ENCODE measurements at places on chromosomes 4 and X. TPM values are rescaled to one million over a fixed set of nuclear protein-coding genes. Genes with fewer than 3 reads are reported as not detected.

Gene GIMD1
- polyA plus RNA-seq, result not detected

Gene PGAM4
- 0.40 TPM for polyA plus RNA-seq

Gene CORIN
- polyA plus RNA-seq, result 31.1 TPM

Gene RIPPLY1
- polyA plus RNA-seq, result not detected

Gene FMR1
- 16.9 TPM for polyA plus RNA-seq

Gene NOX1
- polyA plus RNA-seq, result not detected

Gene IL2RG
- polyA plus RNA-seq, result not detected

Gene PABPC1L2A
- not detected for polyA plus RNA-seq

GRCh38 chr4:175374459-175374858, 437.6 kb downstream of the GPM6A start:
- no peak for DNase-seq

DNA sequence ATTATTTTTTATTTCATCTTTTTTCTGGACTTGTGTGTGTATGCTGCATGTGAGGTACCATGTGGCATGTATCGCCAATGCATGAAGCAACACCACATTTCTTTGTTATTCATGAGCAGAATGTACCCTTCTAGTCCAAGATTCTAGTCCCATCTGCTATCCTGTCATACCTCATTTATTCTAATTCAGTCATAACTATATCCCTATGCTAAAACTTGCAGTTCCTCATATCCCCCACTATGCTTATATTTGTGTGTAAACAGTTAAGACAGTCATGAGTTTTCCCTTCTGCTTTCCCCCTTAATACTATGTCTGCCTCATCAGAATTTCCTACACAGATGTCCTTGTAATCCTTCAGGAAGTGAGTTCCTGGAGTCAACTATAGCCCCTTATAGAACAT, 19.7 kb downstream of the OCRL start:
- DNase-seq, result no peak

DNA sequence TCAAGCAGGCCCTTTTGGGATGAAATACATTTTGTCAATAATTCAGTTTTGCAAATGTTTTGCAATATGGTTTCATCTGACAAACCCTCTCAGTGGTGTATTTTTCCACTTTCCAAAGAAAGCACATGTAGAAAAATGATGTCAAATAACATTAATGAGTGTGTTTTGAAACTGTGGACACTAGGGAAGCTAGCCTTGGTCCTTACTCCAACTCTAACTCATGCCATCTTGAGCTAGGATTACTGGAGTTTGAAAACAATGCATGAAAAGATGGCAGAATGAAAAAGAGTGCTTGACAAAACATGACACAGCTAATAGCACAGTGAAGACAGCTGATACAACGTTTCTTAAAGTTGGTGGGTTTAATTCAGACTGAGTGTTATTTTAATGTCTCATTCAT, 41.4 kb downstream of the HAND2 start:
- DNase-seq, result no peak

DNA sequence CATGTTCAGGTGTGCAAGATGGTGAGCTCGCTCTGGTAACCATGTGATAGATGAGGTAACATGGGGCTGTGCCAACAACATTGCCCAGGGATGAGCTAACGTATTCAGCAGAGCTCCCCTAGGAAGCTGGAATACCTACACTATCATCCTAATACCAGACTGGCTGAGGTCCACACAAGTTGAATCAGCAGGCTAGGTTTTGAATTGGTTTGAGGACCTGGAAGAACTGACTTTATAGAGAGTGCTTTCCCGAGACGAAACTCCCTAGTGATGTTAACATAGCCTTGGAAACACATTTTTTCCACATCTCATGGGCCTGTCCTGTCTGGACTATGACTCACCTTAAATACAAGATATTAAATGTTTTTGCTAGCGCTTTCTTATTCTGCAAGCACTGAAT, 56.7 kb downstream of the IGFBP7 start:
- DNase-seq, result no peak

DNA sequence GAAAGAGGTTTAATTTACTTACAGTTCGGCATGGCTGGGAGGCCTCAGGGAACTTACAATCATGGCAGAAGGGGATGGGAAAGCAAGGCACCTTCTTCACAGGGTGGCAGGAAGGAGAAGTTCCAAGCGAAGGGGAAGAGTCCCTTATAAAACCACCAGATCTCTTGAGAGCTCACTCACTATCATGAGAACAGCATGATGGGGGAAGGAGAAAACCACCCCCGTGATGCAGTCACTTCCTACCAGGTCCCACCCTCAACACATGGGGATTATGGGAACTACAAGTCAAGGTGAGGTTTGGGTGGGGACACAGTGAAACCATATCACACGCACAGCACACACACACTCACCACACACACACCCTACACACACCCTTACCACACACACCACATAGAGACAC, 104.3 kb downstream of the DCTD start:
- DNase-seq, result no peak

- no peak for DNase-seq
Observed at GRCh38 chr4:87911252-87911774, 64.2 kb upstream of the SPP1 start.

GRCh38 chr4:123990310-123990870, 593.8 kb downstream of the SPRY1 start:
- no peak for DNase-seq

GRCh38 chrX:20056704-20057103, 60.0 kb downstream of the MAP7D2 start:
- no peak for DNase-seq

DNA sequence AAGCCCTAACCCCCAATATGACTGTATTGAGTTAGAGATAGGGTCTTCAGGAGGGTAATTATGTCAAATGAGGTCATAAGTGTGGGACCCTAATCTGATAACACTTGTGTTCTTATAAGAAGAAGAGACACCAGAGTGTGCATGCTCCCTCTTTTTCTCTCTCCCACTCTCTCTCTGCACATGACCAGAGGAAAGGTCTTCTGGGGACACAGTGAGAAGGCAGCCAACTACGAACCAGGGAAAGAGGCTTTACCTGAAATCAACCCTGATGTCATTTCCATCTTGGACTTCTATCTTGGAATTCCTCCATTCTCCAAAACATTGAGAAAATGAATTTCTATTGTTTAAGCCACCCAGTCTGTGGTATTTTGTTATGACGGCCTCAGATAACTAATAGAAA, 97.2 kb upstream of the MAD2L1 start:
- no peak for DNase-seq

DNA sequence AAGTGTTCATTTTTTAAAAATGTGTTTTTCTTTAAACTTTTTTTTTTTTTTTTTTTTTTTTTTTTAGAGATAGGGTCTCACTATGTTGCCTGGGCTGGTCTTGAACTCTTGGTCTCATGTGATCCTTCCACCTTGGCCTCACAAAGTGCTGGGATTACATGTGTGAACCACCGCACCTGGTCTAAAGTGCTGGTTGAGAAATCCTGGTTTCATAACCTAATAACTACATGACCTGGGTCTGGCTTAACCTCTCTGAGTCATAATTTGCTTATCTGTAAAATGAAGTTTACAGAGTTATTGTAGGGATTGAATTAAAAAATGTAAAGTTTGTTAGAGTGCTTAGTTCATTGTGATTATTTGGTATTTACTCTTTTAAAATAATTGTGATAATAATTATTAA, 5.2 kb downstream of the HSD17B13 start:
- DNase-seq, result no peak

GRCh38 chrX:106726485-106727437, at the start of gene RNF128:
RNF128 (plus strand) TSS chrX:106726701; CDS start chrX:106726914, 213 bp downstream.
- DNase-seq, result no peak

- no peak for DNase-seq
Observed at GRCh38 chr4:105102016-105102415, 44.7 kb upstream of the TET2 start.

- peak; percentile 72 for DNase-seq
Observed at GRCh38 chr4:176443117-176443516, 123.4 kb downstream of the SPCS3 start.

- no peak for DNase-seq
Observed at GRCh38 chr4:86294883-86295282, 65.0 kb downstream of the MAPK10 start.

DNA sequence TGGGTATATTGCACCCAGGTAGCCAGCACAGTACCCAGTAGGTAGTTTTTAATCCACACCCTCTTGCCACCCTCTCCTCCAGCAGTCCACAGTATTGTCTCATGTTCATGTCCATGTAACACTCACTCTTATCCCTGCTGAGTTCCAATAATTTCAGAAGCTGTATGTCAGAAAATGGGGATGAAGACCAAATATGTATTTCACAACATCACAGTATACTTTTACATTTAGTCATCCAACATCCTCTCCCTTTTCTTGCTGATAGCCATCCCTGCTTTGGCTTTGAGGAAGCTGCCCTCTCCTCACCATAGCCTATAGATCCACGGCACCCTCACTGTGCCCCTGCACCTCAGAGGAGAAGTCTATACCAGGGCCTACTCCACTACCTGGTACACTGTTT, 126.0 kb upstream of the LDB2 start:
- no peak for DNase-seq

- DNase-seq, result no peak
Observed at GRCh38 chr4:78288327-78288726, 231.2 kb downstream of the FRAS1 start.

DNA sequence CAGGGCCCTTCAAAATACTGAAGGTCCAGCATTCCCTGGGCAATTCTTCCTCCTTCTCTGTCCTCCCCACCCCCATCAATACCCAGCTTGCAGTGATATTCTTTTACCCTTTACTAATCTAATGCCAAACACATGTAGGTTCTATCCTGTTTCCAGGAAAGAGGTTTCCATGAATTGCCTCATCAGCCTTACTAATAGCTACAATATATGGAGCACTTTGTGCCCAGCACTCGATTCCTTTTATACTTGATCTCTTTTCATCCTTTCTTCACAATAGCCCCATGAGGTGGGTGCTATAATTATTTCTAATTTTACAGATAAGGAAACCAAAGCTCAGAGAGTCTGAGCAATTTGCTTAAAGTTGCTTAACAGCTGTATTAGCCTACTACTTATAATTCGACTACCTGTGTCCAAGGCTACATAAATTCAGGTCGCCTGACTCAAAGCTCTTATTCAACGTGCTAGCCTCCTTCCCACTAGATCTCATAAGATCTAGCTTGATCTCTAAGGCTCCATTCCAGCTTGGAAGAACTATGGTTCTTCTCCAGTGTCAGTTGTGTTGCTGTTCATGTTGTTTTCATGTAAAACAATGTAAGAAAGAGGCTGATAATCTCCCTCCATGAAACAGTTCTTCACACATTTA, 229.6 kb upstream of the PGRMC2 start:
- DNase-seq, result peak; percentile 26

GRCh38 chr4:10803713-10804343, 119.3 kb upstream of the CLNK start:
- no peak for DNase-seq

DNA sequence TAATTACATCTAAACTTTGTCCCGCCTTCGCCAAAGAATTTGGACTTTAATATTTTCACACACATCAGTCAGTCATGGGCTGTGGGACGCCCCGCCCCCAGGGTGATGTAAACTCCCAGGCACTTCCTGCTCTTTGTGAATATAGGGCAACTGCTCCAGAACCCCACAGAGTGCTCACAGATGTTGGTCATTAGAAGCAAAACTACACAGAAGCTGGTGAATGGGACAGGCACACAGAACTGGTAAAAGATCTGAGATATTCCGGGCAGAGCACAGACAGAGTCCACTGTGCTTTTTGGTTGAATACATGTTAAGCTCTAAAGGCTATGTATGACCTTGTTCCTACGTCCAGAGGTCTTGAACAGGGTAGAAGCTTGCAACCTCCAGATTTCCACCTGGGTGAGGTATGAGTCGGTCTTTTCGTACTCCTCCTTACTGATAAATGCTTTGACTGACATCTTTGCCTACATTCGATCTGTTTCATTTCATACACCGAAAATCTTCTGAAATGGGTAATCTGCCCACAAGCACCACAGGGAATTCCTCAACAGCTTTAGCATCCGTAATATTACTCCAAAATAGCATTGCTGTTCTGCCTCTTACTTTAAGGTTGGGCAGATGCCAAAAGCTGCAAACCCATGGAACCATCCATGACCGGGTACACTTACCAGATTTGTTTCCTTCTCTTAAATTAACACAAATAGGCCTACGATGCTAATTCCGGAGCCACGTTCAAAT, 144.6 kb downstream of the AMELX start:
- DNase-seq, result no peak

DNA sequence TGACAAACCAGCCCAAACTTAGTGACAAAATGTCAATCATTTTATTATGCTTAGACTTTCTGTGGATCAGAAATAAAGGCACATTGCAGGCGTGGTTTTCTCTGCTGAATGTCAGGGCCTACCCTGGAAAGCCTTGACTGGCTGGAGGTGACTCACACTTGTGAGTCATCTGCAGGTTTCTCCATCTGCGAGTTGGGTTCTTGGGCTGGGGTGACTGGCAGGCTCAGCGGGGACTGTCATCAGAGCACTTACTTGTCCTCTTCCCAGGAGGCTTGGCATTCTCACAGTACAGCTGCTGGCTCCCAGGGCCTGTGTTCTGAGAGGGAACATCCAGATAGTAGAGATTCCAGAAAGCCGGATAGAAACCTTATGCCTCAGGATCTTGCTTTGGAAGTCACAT, 153.8 kb upstream of the AGA start:
- DNase-seq, result peak; percentile 29

GRCh38 chr4:40579983-40580382, 49.7 kb downstream of the RBM47 start:
- peak; percentile 46 for DNase-seq

DNA sequence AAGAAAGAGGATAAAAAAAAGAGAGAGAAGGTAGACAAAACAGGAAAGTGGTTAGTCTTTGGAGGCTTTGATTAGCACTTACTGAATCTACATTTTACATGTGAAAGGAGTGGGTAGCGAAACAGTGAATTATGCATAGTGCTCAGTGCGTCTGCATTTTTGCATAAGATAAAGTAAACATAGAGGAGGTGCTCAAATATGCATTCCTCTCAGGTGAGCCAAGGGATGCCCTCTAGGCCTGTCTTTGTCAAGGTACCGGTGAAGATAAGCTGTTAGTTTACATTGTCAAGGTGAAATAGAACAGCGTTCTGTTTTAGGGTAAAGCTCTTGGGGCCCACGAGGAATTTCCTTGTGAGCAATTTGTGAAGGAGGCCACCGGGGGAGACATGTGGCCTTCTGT, 260.6 kb downstream of the TRIML1 start:
- DNase-seq, result no peak

- no peak for DNase-seq
Observed at GRCh38 chrX:97234471-97235081, 350.9 kb downstream of the RPA4 start.

GRCh38 chr4:53563824-53564223, 27.5 kb downstream of the LNX1 start:
- peak; percentile 41 for DNase-seq

DNA sequence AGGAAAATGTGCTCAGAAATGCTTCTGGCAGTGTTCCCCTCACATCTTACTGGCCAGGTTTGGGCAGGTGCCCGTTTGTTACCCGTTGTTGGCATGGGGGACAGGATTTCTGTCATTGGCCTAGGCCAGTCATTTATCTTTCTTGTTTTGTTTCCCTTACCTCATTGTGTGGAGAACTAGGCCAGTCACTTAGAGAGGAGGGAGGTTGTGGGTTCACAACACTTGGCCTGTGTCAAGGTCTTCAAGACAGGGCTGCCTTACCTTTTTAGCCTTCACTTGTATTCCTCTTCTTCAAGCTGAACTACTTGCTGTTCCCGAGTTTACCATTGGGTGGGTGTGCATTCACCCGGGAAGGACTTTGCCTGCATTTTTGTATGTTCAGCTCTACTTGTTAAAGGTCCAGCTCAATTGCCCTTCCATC, 17.7 kb downstream of the SNX25 start:
- no peak for DNase-seq

GRCh38 chr4:93749292-93749761, 79.2 kb upstream of the ATOH1 start:
- DNase-seq, result no peak
